ENCODE measurements at places on chromosomes 1 and 21.
A peak's percentile ranks its signal among the peaks of the same experiment; 100 is the strongest.

DNA sequence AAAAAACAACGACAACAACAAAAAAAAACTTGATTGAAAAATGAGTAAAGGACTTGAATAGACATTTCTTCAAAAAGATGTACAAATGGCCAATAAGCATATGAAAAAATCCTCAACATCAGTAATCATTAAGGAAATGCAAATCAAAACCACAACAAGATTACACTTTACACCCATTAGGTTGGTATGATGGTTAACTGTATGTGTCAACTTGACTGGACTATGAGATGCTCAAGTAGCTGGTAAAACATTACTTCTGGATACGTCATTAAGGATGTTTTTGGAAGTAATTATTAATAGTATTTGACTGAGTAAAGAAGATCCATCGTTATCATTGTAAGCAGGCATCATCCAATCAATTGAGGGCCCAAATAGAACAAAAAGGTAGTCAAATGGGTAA, 34.9 kb upstream of the LYPLAL1 start:
- DNase-seq = no peak

- DNase-seq = no peak
Observed at GRCh38 chr1:85463731-85464496, 1.0 kb downstream of the DDAH1 start.

- DNase-seq = no peak
Observed at GRCh38 chr1:192628396-192629057, 7.4 kb upstream of the RGS13 start.

GRCh38 chr1:183879494-183879893, 74.6 kb downstream of the RGL1 start:
- no peak for DNase-seq

- DNase-seq = peak; percentile 53
Observed at GRCh38 chr1:23177438-23178380, 9.1 kb upstream of the LUZP1 start.

- no peak for DNase-seq
Observed at GRCh38 chr1:6065093-6065858, 19.6 kb downstream of the KCNAB2 start.

- no peak for DNase-seq
Observed at GRCh38 chr1:109370712-109371340, 26.9 kb downstream of the SORT1 start.

DNA sequence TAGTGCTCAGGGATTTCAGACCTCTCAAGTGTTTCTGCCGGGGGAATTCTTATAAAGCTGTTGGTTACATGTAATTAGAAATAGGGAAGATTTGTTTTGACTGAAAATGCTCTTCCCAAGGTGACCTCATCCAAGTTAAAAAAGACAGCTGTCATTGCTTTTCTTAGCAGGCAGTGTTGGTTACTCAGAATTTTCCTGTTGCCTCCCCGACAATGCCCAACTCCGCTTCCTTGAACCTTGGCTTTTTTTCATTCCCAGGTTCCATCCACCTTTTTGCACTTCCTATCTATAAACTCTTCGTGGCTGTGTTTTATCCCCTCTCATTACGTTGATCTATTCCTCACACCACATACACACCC, 825 bp upstream of the DPH5 start:
- no peak for DNase-seq

DNA sequence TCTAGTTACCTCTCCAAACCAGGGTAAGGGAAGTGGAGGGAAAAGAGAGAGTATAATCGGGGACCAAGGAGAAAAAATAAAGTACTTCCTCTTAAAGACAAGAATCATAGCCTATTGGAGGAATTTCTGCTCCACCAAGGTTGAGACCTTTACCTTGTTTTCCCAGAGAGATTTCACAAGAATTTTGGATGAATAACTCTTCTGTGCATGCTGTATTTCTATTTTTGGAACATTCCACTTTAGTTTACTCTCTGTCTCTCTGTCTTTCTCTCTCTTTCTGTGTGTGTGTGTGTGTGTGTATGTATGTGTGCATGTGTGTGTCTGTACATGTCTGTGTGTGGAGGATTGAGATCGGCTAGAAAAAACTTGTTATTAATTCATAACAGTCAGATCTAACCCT, 318.4 kb upstream of the RGS18 start:
- no peak for DNase-seq
